ENCODE measurements at places on chromosomes 13 and 19. TPM values are rescaled to one million over a fixed set of nuclear protein-coding genes. Genes with fewer than 3 reads are reported as not detected.

GRCh38 chr13:66624302-66624701 is 605.8 kb downstream of the PCDH9 start:
- DNase-seq: no peak

DNA sequence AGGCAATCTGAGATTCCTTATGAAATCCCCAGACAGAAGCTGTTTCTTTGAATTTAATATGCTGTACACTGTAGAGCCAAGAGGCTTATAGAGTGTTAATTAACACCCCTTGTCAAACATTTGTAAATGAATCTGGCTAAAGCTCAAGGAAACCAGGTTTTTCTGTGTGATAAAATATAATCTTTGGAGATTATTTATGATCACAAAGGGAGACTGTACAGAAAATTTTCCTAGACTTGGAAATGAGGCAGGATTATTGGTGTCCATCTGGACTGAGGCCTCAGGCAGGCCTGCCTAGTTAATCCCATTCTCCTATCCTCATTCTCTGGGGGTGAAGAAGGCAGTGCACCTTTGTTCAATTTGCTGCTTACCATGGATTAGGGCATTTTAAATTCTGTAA is 17.8 kb downstream of the KL start:
- no peak for DNase-seq

DNA sequence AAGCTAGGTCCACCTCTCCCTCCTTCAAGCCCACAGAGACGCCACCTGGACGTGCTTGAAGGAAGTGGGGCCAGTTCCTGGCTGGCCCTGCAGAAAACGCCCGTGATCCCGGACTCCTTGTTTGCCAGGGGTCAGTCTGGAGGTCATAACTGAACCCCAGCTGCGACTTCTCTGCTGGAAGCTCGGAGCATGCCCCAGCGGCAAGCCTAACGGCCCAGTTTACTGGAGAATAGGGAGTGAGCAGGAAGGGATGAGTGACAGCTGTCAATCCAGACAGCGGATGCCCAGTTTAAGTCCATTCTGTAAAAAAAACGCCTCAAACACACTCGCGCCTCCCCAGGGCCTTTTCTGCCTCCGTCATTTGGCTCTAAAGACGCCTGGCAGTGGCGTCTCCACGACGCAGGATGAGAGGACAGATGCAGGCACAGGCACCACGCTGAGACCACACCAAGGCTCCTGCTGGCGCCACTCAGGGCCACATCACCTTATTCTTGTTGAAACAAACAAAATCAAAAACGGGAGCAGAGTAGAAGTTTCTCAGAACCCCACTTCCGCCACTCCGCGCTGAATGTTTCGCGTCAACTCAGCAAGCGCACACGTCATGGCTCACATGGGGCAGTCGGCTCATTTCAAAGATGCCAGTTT is 57.6 kb downstream of the RASA3 start:
- no peak for DNase-seq

DNA sequence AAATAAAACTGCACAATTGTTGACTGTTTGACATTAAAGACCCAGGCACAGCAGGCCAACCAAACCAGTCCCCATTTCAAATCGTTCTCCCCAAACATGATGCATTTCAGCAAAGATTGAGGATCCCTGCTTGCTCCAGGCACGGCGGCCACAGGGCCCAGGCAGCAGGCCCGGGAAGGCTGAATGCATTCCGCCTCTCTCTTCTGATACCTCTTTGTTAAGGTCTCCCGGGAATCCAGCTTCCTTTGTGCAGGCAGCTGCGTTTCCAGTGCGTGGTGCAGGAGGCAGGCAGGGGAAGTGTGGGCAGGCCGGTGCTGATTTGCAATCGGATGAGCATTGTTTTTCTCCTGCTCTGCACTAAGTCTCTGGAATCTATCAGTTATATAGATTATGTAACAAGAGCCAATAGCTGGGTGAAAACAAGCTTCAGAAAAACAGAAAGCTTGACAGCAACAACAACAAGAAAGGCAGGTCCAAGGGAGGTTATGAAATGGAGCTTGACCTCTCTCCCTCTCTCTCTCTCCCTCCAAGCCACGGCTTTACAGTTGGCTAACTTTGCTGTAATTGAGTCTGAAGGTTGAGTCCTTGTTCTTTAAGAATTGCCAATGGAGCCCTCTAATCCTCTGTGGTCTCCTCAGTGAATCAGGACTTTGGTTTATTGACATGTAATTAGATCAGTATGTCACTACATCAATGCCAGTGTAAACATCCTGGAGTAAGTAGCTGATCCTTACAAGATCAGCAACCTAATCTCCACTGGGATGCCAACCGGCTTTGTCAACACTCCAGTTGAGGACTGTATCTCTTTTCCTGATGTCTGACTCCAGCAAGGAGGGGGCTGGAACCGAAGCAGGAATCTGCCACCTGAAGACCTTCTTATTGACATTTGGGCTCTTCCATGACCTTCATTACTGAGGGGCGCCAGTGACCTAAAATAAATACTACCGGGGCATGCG is 338.0 kb downstream of the TEX29 start:
- peak; percentile 87 for DNase-seq

DNA sequence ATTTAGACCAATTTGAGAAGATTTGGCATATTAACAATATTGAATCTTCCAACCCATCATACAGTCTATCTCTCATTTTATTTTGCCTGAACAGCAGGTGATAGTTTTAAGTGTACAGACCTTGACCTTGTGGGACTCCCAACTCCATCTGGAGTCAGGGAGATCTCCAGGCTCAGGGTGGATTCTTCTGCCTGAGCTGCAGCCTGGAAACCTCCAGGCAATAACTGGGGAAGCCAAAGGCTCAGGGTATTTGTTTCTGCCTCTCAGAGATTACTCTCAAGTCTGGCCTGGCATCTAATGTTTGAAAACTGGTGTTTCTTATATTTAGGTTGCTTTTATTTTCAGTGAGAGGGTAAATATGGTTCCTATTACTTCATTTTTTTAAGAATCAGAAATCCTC is 102.1 kb upstream of the C1QTNF9B start:
- DNase-seq: no peak

- DNase-seq: no peak
Observed at GRCh38 chr13:45299194-45299593, 41.8 kb downstream of the TPT1 start.

DNA sequence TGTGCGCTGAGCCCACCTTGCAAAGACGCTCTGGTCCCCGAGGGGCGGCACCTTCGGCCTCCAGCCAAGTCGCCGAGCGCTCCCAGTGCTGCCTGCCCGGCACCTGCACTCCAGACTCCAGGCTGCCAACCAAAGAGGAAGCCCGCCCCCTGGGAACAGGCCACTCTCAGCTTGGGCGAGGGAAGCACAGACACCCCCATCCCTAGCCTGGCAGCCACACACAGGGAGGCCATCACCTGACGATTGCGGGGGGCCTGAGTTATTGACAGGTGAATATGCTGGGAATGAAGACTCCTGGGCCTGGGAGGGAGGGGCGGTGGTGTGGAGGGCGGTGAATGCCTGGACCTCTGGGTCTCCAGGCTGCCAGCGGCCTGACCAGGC is 10.3 kb upstream of the ZNF492 start:
- no peak for DNase-seq

DNA sequence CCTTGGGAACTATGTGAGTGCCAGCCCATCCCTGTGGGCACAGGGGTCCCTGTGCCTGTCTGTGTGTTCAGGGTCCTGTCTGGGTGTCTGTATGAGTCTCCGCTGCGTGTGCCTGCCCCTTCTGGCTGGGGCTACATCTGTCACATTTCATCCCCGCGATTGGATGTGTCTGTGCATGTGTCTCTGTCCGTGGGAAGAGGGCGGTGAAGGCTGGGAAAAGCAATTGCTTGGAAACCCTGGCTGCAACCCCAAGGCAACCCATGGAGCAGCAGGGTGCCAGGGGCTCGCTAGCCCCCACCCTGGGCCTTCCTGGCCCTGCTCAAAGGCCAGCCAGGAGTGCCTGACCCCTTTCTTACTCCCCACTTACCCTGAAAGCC is 1.4 kb downstream of the MAG start:
- no peak for DNase-seq

- DNase-seq: no peak
Observed at GRCh38 chr19:55809381-55810058, 22.3 kb downstream of the NLRP11 start.

DNA sequence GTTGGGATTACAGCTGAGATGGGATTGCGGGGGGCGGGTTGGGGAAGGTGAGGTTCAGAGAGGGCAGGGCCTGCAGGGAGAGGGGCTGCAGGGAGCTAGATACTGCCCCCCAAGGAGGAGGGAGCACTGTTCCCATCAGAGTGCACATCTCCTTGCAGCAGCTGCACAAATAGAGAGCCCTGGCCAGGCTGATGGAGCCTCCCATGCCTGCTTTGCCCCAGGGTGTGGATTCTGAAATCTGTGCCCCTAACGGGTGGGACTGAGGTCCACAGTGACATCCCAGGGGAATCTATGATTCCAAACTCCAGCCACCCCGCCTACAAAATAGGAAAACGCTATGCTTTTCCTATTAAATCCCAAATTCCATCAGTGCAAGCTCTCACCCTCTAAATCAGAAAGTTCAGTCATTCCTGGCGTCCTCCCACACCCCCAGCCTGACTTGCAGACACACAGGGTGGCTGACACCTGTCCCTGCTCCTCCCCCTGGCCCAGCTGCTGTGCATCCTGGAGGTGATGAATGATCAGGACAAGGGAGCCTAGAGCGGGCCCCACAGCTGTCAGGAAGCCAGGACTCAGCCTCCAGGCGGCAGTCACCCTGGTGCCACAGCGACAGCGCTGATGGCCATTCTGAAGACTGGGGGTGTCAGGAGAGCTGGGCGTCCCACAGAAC is 6.3 kb upstream of the CEACAM21 start:
- DNase-seq: no peak

TICAM1 gene
- total RNA-seq: 0.17 TPM

MIA gene
- not detected for total RNA-seq

USHBP1 gene
- total RNA-seq: 13.6 TPM

SIGLEC10 gene
- not detected for total RNA-seq

HRC gene
- 0.81 TPM for total RNA-seq

HIF3A gene
- 13.2 TPM for total RNA-seq

All from H7 (cell line).